ENCODE measurements at places on chromosomes 3 and 15.

GRCh38 chr15:78421238-78421965 lies 16.6 kb upstream of the IREB2 start:
- no peaks in the 10 kb centered on the region for H3K36me3 ChIP-seq
- peaks cover 36% of the 10 kb centered on the region for H3K4me1 ChIP-seq
- no peak overlapping the region for H3K27ac ChIP-seq
- DNase-seq, result no peak
- H3K4me3 ChIP-seq, result no peak overlapping the region

- H3K27ac ChIP-seq, result no peak overlapping the region
- H3K4me3 ChIP-seq, result no peak overlapping the region
- no peak for DNase-seq
Measured at GRCh38 chr15:84835661-84836337, 18.6 kb downstream of the ALPK3 start.

DNA sequence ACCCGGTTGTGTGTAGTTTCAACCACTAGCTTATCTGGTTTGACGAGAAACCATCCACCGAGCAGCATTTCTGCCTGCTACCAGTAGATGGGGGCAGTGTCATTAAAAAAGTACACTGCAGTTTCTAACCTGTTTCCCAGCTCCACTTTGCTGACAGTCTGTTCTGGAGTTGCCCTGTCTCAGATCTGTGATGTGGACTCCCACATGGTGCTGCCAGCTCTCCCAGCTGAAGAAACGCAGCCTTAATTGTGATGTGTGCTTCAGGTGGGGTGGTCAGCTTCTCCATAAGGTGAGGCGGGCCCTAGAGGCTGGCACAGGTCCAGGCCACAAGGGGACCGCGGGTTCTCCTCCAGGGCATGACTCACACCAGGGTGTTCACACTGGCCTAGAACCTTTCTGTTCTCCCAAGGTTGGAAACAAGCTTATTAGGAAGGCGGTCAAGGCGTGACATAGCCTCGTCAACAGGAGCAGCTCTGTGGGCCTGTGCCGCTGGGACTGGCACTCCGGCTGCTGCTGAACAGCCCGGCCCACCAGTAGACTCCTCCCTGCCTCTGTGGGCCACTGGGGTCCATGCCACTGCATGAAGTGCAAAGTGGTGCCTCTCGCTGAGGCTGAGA lies 2.9 kb upstream of the FAM43A start:
- peak overlapping the region; percentile 3 for H3K27ac ChIP-seq
- H3K36me3 ChIP-seq, result no peaks in the 10 kb centered on the region
- H3K4me3 ChIP-seq, result no peak overlapping the region
- peaks cover 46% of the 10 kb centered on the region for H3K27me3 ChIP-seq
- peak; percentile 83 for DNase-seq

DNA sequence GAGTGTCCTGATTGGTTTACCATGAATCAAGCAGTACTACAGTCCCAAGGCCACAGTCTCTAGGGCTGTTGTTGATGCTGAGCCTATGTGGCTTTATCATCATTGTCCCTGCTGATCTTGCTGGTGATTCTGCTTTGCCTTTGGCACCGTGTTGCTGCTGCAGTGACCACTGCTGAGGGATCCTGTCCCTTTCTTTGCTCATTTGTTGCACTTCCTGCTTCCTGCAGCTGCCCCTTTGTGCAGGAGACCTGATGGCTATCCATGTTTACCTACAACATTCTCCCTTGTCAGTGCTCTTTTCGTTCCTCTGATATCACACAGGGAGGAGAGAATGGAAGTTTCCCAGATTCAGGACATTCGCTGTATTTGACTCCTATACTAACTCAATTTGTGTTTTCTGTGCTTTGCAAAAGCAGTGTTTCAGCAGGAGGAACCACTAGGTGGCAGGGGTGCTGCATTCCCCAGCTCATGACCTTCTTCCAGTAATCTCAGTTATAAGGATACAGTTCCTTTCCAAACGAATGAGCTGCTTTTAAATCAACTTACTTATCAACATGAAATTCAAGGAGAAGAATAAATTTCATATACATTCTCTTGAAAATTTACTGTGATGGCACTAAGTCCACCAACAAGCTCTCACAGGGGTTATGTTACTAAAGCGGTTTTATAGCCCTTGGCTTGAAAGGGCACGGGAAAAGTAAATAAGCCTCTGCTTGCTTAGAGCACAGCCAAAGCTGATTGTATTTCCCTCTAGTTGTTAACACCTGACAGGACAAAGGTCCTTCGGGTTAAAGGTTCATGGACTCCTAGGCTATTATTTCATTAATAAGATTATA lies 9.7 kb upstream of the THUMPD3 start:
- peaks cover 34% of the 10 kb centered on the region for H3K4me1 ChIP-seq
- peak overlapping the region; percentile 69 for H3K4me3 ChIP-seq
- DNase-seq, result peak; percentile 72
- H3K27ac ChIP-seq, result peak overlapping the region; percentile 91

DNA sequence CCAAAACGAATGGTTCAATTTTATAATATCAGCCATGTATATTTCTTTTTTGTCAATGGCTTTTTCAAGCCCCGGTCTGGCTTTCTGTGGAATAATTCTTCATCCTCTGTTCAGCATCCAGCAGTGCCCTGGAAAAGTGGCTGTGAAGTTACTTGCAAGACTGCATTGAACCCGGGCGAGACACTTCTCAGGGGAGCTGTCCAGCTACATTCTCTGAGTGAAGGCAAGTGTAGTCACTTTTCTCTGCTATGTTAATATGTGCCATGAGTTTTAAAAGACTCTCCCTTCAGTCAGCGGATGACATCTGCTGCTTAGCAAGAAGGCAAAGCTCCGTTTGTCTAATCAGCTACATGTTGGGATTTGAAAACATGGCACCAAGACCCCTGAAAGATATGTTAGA lies 81.3 kb upstream of the RGMA start:
- no peak for DNase-seq
- peaks cover 10% of the 10 kb centered on the region for H3K4me1 ChIP-seq
- no peak overlapping the region for H3K4me3 ChIP-seq
- peaks cover 3% of the 10 kb centered on the region for H3K36me3 ChIP-seq
- H3K27me3 ChIP-seq, result peaks cover 16% of the 10 kb centered on the region

DNA sequence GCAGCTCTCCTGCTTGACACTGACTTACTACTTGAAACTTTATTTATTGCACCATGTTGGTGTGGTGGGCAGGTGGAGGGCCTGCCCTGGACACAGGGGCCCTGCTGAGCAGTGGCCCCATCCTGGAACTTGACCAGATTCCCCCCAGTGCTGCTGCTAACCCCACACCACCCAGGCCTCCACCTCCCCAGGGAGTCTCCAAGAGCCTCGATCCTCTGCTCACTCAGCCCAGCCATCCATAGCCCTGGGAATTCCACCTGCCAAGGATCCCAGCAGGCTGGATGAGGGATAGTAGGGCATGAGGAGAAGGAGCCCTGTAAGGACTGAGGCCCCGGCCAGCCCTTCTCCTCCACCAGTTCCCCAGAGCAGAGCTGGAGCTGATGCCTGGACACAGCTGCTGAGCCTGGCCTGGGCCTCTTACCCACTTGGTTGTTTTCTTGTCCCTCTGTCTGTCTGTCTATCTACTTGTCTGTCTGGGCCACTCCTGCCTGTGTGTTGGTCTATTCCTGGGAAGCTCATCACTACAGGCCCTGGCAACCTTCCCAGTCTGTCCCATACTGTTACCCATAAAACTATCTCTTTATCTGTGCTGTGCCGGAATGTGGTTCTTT lies 2.8 kb downstream of the CHAC1 start:
- no peaks in the 10 kb centered on the region for H3K36me3 ChIP-seq
- peak overlapping the region; percentile 55 for H3K27ac ChIP-seq
- DNase-seq, result no peak
- peaks cover 14% of the 10 kb centered on the region for H3K27me3 ChIP-seq
- H3K4me1 ChIP-seq, result peaks cover 28% of the 10 kb centered on the region
- peak overlapping the region; percentile 59 for H3K4me3 ChIP-seq

- no peaks in the 10 kb centered on the region for H3K36me3 ChIP-seq
- peaks cover 16% of the 10 kb centered on the region for H3K4me1 ChIP-seq
- H3K4me3 ChIP-seq, result no peak overlapping the region
- no peak overlapping the region for H3K27ac ChIP-seq
- no peaks in the 10 kb centered on the region for H3K27me3 ChIP-seq
Measured at GRCh38 chr15:65054333-65055200, 9.4 kb downstream of the SLC51B start.

GRCh38 chr3:72447059-72447946 lies 400.9 kb downstream of the SHQ1 start:
- peak overlapping the region; percentile 88 for H3K4me3 ChIP-seq
- peaks cover 26% of the 10 kb centered on the region for H3K4me1 ChIP-seq
- peaks cover 11% of the 10 kb centered on the region for H3K27me3 ChIP-seq
- peak; percentile 97 for DNase-seq
